ENCODE measurements at places on chromosomes 7 and 10.

- no peak for DNase-seq
Measured at GRCh38 chr7:51154201-51154600, 162.4 kb downstream of the COBL start.

GRCh38 chr10:21212348-21212747 lies 313.1 kb downstream of the SKIDA1 start:
- no peak for DNase-seq

DNA sequence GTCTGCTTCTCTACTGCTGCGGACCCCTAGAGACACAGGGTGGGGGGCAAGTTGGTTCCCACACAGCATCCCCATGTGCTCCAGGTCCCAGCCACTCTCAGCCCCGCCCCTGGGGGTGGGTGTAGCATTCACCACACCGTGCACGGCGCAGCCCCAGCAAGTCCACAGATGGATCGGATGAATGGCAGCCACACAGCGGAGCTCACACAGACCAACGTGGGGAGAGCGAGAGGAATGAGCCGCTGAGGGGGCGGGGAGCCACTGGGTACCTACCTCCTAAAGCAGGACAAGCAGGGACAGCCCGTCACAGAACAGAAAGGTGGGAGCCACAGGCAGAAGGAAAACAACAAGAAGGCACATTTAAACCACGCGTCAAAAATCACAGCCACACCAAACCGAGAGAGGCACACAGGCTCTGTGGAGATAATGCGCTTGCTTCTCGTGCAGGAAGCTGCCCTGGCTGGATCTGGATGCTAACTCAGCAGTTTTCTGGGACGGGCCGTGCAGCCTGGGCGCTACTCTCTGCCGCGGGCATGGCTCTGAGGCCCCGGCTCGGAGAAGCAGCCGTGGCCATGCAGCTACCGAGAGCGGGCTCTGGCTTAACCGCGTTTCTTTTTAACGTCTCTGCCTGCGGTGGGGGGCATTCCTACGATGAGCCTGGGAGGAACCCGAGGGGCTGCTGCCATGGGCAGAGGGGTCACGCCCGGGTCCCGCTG lies 102.5 kb downstream of the CYTH3 start:
- peak; percentile 31 for DNase-seq

GRCh38 chr7:105838627-105839231 lies 37.7 kb downstream of the ATXN7L1 start:
- DNase-seq: no peak

DNA sequence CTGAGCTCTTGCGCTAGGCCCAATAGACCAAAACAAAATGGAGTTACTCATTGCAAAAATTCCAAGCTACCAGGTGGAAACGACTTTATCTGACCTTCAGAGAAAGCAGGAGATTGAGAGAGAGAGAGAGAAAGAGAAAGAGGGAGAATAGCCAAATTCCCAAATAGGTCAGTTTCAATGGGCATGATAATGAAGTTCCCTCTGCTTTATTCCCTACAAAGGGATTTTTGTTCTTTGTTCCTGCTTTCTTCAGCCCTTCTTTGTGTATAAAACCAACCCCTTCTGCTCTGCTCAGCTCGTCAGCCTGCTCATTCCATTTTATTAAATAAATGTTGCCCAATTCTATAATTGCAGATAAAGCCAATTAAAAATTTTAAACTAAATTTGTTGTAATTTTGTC lies 45.0 kb upstream of the GPR37 start:
- DNase-seq: no peak

GRCh38 chr10:48776528-48776927 lies 91.9 kb downstream of the WDFY4 start:
- DNase-seq: no peak

- no peak for DNase-seq
Measured at GRCh38 chr10:1147810-1148209, 91.6 kb downstream of the WDR37 start.

DNA sequence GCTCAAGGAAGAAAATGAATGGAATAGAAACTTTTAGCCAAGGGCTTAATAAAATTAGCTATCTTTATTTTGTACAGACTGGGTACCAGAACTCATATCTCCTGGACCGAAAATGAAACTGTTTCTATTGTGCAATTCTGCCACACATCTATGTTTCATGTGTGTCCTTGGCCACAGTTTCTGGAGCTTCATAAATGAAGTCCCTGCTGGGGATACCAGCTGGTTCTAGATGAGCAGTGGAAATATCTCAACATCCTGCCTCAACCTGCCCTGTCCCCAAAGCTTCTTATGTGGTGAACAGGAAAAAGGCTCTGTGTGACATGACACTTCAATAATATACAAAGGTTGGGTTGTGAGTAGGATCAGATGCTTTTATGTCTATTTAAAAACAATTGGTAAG lies 310.1 kb upstream of the SORCS1 start:
- no peak for DNase-seq

- DNase-seq: no peak
Measured at GRCh38 chr7:141161550-141162535, 88.0 kb downstream of the TMEM178B start.

GRCh38 chr10:2610946-2611345 lies 456.4 kb upstream of the PFKP start:
- peak; percentile 60 for DNase-seq

- no peak for DNase-seq
Measured at GRCh38 chr7:77406421-77406820, 9.7 kb downstream of the GSAP start.

DNA sequence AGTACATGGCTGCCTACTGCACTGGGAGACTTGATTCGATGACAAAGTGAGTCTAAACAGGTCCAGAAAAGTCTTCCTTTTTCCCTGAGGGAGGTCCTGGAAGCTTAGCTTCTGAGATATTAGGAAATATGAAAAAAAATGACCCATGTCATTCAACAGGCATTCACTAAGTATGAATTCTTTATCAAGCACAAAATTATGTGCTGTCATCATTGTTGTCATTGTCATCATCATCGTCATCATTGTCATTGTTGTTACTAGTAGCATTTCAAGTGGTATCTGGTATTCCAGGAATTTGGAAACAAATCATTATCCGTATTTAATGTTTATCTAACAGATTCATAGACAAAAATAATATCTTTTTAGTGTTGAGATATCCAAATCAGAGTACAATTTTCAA lies 49.7 kb upstream of the HECTD2 start:
- DNase-seq: no peak

GRCh38 chr7:139046143-139046542 lies 10.3 kb upstream of the ZC3HAV1L start:
- DNase-seq: no peak

GRCh38 chr7:137276189-137276588 lies 67.3 kb downstream of the PTN start:
- DNase-seq: no peak

DNA sequence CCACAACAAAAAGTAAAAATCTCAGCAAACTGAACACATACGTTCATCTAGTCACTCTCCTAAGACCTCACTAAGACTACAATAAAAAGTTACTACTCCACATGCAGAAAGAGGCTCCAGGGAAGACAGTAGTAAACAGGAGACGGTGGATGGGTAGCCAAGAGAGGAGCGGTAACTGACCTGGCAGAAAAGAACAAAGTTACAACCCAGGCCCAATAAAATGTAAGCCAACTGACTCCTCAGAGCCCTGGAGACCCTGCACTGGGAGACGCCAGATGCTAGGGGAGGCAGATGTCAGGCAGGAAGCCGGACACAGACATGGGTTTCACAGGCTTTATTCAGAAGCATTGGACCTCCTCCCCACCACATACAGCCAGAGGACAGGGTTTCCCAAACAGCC lies 181.1 kb upstream of the NFE2L3 start:
- no peak for DNase-seq

GRCh38 chr10:47145290-47145934 lies 154.6 kb upstream of the GDF10 start:
- no peak for DNase-seq

GRCh38 chr10:88385601-88386203 lies 197.4 kb downstream of the RNLS start:
- DNase-seq: no peak

- no peak for DNase-seq
Measured at GRCh38 chr10:122294511-122295450, 23.7 kb downstream of the BTBD16 start.

GRCh38 chr7:93036149-93036640 lies 81.6 kb downstream of the SAMD9 start:
- DNase-seq: no peak

DNA sequence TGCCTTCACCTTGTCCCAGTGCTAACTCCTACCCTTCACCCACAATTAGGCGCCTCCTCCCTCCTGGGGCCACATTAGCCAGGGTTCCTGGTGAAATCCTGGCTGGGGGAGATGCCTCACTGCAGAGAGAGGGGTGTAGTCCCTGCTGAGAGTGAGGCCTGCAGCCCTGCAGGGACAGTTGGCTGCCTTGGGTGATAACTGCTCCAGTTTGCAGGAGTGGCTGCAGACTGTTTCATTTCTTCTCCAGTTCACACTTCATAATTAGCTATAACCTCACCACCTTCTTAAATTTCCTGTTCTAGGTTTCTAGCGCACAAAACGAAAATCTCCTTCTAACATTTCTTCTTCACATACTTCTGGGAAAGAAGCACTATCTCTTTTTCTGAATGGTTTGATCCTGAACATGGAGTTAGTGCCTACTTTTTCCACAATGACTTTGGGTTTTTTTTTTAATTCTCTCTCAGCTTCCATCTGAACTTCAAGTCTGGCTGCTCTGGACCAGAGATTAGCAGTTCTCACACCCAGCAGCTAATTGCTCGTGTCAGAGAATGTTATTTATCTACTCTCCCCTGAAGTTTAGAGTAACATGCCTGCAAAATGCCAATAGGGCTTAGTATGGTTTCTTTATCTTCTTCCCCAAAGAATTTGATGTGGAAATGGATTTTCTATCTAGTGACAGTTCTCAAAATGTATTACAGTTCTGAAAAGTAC lies 15.5 kb upstream of the JAZF1 start:
- no peak for DNase-seq

DNA sequence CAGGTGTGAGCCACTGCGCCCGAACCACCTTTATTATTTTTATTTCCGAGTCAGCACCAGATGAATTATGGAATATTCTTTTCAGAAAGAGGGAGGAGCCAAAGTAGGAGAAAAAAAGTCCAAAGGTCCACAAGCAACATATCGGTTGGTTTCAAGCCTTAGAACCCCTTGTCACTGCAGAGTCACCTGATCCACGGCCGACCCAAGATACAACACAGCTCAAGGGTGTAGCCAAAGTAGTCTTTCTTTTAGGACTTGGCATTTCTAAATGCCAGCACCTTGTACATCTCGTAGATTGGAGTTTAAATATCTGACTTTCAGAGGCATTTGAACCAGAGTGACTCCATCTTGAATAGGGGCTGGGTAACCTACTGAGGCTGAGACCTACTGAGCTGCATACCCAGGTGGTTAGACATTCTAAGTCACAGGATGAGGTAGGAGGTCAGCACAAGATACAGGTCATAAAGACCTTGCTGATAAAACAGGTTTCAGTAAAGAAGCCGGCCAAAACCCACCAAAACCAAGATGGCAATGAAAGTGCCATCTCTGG lies 113.9 kb upstream of the ANLN start:
- no peak for DNase-seq

- peak; percentile 16 for DNase-seq
Measured at GRCh38 chr7:147775516-147776284, 814.9 kb upstream of the C7orf33 start.

- DNase-seq: peak; percentile 92
Measured at GRCh38 chr7:95772298-95772770, at the start of gene DYNC1I1. TSS of gene DYNC1I1 (plus strand) at chr7:95772554. CDS start at chr7:95804730, 32,176 bp downstream.

- no peak for DNase-seq
Measured at GRCh38 chr7:83738291-83738835, 89.4 kb upstream of the SEMA3E start.

- no peak for DNase-seq
Measured at GRCh38 chr7:70660819-70661191, 471.1 kb upstream of the GALNT17 start.

GRCh38 chr7:8175929-8176369 lies 86.0 kb downstream of the ICA1 start:
- no peak for DNase-seq

DNA sequence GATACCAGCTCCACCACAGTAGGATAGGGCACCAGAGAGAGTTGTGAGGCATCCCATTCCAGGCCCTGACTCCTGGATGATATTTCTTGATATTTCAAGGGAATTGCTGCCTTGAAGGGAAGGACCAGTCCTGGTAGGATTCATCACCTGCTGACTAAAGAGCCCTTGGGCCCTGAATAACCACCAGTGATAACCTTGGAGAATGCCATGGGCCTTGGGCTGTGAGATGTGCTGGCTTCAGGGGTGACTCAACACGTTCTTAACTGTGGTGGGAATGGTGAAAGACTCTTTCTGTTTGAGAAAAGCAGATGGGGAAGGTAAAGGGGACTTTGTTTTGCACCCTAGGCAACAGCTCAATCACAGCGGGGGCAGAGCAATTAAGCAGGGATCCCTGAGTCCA lies 21.4 kb upstream of the ASZ1 start:
- no peak for DNase-seq

GRCh38 chr10:94174838-94175237 lies 181.1 kb downstream of the PLCE1 start:
- no peak for DNase-seq

DNA sequence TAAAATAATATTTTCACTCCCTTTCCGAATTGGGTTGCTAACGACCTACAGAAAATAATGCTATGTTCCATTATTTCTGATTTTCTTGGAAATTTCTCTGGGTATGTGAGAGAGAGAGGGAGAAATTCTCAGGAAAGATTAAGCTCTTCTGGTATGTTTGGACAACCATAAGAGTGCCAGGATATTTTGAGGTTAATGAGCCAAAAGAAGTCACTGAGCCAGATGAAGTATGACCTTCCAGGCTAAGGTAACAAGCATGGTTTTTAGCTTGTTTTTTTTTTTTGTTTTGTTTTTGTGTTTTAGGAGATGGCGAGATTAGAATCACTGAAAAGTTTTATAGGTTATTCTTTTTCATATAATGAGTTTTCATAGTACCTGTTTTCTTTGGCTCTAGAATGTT lies 171.0 kb upstream of the FOXP2 start:
- DNase-seq: no peak

DNA sequence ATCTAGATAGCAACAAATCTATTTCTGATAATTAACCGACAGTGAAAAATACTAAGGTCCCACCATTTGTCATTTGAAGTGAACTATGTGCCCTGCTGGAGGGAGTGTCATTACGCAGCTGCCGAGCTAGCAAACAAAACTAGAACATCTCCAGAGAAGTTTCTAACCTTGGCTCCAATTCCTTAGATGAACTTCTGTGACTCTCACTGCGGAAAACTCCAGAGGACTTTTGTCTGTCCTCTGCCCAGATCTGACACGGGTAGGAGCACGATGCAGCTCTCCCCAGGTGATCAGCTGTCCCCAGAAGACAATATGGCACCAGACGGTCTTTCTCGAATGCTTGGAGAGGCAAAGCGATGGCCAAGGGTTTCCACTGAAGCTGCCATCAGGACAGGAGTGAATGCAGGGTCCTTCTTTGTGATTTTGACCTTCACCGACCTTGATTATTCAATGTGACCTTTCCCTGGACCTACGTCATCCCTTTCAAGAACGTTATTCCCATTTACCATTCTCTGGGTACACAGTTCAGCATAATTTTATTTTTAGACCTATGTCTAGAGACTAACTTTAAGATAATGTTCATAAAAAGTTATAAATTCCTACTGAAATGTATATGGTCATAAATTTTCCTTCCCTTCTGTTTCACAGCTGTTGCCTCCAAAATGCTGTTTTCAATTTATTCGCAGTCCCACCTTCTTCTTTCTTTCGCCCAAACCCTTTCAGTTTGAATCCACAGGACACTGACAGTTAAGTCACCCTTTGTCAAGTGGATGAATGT lies 116.7 kb upstream of the C7orf33 start:
- DNase-seq: no peak

GRCh38 chr10:118543714-118544400 lies 51.6 kb downstream of the PRLHR start:
- DNase-seq: peak; percentile 66

- no peak for DNase-seq
Measured at GRCh38 chr10:113958631-113959382, 84.9 kb upstream of the ADRB1 start.

GRCh38 chr10:47451273-47451997 lies 32.5 kb downstream of the ANXA8 start:
- DNase-seq: no peak
